Frontal cortex (tissue), 4 donors: ENCODE measurements at places on chromosomes 2 and 18.
A peak's percentile ranks its signal among the peaks of the same experiment; 100 is the strongest.

DNA sequence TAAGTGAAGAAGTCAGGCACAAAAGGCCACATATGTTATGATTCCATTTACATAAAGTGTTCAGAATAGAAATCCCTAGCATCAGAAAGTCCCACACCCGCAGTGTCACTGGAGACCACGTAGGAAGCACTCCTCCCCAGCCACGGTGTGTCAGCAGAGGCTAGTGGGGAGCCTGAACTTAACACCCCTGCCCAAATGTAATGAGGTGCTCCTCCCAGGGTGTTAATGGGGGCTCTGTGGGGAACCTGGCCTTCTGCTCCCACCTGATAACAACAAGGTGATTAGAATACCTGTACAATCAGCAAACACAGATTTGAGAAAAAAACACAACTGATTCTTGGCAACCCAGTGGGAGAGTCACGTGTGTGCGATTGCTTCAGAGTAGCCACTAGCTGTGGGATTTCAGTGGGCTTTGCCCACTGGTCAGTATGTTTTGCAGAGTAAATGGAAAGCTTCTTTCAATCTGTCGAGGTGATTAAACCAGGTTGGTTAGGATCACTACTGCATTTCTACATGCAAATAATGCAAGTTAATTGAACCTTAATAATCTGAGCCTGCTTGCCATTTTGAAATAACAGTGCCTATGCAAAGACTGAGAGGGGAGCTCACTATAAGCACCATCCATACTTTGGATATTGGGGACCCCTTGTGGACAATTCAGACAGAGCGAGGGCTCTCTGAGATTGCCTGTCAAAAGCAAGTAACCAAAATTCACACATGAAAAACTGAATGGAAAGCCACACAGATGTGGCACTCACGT, 20.6 kb upstream of the ATRAID start:
- no peak for DNase-seq

DNA sequence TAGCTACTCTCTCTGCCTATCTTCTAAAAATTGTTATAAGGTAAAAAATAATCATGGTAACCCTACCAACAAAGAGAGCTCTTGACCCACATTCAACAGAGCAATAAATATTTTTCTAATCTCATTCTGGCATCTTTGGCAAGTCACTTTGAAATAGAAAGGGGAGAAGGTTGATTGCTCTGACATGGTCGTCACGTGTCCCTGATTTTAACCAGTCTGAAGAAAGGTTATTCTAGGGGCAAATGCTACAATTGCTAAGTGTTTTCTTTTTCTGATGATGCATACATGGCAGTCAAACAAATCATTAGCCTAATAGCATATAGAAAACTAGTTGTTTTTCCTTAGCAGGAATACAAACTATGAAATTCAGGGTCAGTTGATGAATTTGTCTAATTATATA, 153.3 kb upstream of the MAP3K20 start:
- no peak for DNase-seq

GRCh38 chr2:2046497-2046896, 284.6 kb downstream of the MYT1L start:
- no peak for DNase-seq

DNA sequence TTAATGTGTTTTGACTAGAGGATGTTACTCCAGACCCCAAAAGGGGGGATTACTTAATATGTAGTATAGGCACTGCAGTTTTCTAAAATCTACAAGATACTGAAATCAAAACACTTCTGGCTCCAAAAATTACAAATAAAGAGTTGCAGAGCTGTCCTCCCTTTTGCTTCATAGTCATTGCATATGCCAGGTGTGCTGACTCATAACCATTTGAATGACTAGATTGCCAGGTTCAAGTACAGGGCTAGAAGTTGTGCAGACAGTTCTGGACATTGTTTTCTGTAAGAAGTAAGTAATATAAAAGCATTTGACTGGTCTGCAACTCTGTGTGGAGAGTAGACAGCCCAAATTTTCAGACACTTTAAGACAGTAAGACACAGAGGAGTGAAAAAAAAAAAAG, 6.7 kb downstream of the CWC22 start:
- DNase-seq = no peak

DNA sequence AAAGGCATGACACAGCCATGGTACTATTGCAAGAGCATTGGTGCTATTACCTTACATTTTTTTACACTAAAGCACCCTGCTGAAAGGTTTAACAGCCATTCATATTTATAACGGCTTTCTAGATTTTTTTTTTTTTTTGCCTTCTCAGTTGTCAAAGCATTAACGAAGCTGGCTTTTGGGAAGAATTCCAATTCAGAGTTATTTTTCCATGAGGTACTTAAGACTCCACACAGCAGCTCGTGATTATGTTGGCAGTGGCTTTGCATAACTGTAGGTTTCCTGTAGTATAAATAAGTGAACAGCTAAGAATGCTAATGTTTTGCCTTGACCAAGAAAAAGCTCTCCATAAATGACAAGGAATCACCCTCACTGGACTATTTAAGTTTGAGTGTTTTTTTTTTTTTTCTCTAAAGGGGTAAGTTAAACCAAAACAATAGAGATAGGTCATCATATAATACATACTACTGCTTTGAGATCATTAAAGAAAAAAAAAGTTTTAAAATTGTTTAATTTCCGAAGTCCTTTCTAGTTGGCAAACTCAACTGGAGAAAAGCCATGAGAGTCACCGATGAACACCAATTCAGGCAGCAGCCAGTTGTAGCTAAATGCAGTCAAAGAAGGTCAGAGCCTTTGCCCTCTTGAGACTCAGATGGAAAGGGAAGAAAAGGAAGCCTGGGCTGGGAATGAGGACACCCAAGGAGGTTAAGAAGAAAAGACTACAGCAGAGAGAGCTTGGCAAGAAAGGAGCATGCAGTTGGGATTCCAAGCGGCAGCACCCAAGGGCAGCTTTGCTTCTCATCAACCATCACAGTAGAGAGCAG, 187.4 kb upstream of the NCKAP5 start:
- DNase-seq = no peak

GRCh38 chr2:167134381-167135072, 246.2 kb downstream of the XIRP2 start:
- DNase-seq = no peak

DNA sequence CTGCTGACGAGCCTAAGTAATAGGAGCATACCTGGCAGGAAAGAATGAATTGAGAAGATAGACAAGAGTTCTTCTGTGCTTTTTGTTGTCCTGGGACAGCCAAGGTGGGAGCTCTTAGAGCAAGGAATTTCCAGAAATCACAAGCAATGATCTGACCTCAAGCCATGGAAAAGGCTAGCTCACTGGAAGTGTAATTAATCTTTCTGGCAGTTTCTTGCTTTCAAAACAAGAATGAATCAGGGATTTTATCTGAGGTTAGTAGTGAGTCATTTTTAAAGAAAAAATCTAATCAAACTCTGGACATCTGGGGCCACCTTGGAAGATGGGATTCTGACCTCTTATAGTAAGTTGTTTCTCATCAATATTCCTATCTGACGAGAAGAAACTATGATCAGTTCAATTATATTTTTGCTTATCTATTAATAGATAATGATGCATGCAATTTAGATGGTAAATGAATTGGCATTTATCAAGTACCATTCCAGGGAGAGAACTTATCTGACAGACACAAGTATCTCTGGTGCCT, 98.0 kb downstream of the ADCYAP1 start:
- DNase-seq = no peak

DNA sequence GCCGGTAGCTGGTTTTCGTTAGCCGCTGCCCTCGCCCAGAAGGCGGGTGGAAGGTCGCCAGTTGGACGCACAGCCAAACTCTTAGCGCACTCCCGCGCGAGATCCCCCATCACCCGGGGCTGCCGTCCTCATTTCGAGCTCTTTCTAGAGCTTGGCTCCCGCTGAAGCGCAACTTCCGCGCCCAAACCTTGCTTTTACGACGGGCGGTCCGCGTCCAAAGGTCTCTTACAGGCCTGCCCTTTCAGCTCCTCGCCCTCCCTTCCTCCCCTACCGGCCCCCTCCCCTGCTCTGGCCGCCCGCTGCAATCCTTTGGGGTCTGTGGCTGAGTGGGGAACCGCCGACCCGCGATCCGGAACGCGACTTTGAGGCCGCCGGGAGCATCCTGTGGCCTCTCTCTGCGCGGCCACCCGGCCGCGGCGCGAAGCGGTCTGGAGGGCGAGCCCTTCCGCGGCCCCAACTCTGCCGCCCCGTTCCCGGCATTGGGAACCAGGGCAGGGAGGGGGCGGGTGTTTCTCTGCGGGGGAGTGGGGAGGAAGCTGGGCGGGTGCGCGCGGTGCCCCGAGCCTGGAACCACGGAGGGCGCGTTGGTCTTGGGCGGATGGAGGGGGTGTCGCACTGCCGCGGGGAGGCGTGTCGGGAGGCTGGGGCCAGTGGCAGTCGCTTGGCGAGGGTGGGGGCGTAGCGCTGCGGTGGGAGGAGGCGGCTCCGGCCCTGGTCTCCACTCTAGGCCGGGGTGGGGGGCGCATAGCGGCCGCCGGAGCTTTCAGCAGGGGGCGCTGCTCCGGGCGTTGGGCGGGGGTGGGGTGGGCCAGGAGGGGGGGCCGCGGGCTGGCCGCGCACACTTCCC, at the start of gene GDF7:
Gene GDF7 (plus strand): TSS at position 841 of the 847 bp plus-strand sequence. CDS start 96 bp downstream, outside the sequence.
- DNase-seq = peak; percentile 62

- DNase-seq = no peak
These were observed 37.4 kb downstream of the KLHL29 start for GRCh38 chr2:23422089-23423061.

DNA sequence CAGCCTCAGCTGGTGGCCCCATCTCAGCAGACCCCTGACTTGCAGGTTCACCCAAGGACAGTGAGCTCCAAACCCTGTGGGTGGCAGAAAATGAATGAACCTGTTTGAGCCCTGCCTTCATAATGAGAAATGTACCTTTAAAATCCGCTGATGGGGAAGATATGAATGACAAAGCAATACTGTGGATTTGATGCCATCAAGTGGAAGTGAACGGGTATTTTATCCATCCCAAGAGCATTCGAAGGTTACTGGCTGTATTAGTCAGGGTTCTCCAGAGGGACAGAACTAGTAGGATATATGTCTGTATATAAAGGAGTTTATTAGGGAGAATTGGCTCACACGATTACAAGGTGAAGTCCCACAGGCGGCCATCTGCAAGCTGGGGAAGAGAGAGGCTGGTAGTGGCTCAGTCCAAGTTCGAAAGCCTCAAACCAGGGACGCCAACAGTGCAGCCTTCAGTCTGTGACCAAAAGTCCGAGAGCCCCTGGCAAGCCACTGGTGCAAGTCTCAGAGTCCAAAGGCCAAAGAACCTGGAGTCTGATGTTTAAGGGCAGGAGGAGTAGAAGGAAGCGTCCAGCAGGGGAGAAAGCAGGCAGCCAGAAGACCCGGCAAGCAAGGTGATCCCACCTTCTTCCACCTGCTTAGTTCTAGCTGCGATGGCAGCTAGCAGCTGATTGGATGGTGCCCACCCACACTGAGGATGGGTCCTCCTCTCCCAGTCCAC, 32.1 kb downstream of the TOGARAM2 start:
- no peak for DNase-seq

DNA sequence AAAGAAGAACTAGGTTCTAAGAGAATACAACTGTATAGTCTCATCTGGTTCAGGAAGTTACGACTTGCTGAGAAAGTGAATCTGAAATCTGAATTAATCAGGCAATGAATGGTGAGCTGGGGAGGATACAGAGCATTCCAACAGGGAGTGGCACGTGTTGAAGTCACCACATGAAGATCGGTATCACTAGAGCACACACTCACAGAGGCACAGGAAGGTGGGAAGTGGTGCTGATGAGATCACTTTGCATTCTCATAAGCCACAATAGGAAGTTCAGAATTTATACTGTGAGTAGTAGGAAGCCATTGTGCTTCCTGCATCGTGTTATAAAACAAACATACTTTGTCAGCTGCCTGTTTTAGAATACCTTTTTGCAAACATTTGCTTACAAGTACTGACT, 615.0 kb upstream of the DDX18 start:
- no peak for DNase-seq

DNA sequence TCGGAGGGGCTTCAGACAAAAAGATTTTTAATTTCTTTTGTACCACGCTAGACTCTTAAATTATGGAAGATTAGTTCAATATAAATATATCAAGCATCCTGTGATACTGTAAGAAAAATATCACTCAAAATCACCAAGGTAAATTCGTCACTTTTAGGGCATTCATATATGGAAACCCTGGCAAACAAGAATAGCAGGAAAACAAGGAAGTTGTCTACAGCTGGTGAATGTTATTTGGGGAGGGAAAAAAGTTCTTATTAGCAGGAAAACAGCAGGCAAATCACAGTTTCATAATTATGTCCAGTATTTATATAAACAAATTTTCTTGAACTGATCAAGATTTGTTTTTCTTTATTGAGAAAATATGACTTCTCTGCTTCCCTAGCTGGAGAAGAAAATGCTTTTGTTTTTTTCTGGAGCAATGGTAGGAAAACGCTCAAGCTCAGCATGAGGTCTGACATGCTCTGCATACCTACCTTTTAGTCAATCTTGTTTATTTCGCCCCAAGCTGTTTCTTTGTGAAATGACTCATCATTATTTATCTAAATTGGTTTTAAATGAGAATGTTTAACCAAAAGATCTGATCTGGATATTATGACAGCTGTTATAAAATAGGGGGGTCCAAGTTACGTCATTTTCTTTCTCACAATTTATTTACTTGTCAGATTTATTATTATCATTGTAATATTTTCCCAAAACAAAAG, 14.7 kb downstream of the LINC00305 start:
- DNase-seq = no peak

GRCh38 chr2:126685629-126686028, 29.7 kb downstream of the GYPC start:
- no peak for DNase-seq

DNA sequence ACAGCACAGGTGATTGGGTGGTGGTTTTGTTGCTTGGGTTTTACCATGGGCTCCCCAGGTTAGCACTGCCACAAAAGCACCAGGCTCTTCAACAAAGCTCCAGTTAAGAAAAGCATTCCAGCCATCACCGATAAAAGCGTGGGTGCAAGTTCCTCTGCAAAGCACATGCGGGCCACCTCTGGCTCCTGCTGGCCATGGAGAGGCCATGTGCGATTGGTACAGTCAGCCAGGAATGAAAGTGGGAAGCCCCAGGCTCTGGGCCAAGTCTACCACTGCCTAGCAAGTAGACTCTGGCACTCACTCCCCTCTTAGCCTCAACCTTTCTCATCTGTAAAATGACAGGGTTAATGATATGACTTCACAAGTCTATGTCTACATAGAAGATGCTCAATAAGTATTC, 36.0 kb downstream of the BCL11A start:
- DNase-seq = no peak

GRCh38 chr2:225636558-225636957, 237.0 kb downstream of the NYAP2 start:
- no peak for DNase-seq
